ENCODE measurements at places on chromosomes 16 and 17.

DNA sequence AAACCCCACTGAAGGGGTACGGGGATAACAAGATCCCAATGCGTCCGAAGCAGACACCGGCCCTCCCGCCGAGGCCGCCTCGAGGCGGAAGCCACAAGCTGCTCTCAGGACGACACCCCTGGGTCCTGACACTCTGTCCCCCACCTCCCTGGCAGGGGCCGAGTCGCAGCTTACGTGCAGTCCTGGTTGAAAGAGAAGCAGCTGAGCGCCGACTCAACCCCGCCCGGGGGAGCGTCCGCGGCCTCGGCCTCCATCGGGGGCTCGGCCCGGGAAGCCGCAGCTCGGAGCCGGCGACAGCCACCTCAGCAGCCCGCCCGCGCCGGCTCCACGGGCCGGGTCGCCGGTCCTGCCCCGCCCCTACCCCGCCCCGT lies at the start of gene WIPI1:
TSS of gene WIPI1 (minus strand) at position 329 of the 371 bp plus-strand sequence. CDS start at position 254, 75 bp downstream.
- DNase-seq = no peak

DNA sequence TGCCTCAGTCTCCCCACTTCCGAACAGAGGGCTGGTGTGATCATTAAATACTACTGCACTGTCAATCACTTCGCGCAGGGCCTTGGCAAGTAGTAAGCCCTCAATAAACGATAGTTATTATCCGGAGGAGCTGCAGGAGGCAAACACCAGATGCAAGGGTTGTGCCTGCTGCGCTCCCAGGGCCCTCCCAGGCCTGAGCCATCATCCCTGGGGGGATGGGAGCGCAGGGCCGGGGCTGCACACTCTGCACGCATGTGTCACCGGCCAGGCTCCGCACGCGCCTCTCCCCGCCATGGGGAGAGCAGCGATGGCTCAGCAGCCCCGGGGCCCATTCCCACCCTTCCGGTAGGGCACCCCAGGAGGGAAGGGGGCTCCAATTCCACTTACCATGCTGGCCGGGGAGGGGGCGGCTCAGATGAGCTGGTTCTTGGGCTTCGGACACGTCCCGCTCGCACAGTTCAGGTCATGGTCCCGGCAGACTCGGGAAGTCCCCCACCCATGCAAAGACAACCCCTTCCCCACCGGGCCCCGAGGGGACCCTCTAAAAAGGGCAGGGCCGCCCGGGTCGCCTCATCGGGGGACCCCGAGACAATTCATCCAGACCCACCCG lies 681 bp downstream of the XPO6 start:
- DNase-seq = peak; percentile 43

- no peak for DNase-seq
These were observed 9.1 kb downstream of the TNFRSF13B start for GRCh38 chr17:16962804-16963203.

DNA sequence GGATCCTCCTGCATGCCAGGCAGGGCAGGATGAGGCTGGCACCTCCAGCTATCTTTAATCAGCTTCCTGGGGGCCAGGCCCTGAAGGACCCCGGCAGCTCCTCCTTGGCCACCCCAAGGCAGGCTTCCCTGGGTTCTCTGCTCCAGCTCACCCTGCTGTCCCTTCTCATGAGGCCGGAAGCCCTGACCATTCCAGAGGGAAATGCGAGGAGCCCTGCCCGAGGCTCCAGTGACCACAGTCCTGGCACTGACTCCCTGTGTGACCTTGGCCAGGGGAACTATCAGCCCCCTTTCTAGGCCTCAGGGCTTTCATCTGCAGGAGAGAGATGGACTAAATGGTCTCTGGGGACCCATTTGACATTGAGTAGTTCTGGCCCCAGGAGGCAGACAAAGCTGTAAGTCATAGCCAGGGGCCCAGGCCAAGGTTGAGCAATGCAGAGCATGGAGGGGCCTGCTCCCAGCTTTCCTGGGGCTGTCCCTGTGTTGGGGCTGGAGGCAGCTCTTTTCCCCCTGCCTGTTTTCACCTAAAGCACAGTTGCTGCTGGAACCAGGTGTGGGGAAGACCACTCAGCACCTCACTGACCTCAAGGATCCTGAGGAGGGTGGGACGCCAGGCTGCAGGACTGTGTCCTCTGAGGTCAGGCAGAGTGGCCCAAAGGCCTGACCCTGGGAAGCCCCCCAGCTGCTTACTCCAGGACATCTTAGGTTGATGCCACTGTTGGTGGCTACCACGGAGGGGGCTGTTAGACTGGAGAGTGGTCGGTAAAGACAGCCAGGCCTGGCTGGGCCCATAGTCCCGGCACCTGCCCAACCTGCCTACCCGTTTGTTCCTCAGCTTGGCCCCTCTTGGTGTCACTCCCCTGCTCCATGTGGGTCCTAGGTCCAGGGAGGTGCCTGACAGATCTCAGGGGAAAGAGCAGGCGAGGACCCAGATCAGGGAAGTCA lies 8.1 kb downstream of the KCNH6 start:
- DNase-seq = no peak

DNA sequence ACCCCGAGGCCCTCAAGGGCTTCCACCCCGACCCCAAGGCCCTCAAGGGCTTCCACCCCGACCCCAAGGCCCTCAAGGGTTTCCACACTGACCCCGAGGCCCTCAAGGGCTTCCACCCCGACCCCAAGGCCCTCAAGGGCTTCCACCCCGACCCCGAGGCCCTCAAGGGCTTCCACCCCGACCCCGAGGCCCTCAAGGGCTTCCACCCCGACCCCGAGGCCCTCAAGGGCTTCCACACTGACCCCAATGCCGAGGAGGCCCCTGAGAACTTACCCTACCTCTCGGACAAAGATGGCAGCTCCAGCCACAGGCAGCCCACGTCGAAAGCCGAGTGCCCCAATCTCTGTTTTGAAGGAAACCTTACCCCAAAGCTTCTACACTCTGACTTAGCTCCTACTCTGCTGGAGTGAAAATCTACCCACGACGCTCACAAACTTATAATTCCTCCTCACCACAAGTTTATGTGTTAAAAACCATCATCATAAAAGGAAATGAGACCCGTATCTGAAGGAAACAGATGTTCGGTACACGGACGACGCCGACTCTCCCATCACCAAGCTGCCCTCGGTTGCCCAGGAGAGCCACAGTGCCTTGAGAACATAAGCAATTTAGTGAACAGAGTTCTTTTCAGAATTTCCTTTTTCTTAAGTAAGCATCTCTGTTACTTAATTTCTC lies 61.2 kb upstream of the RPH3AL start:
- no peak for DNase-seq

GRCh38 chr17:9286434-9286833 lies 265.1 kb downstream of the NTN1 start:
- no peak for DNase-seq
